ENCODE measurements at places on chromosomes 5 and 9.
A peak's percentile ranks its signal among the peaks of the same experiment; 100 is the strongest.

- H3K4me3 ChIP-seq = peak overlapping the region; percentile 77
- peak overlapping the region; percentile 92 for H3K27ac ChIP-seq
- no peaks in the 10 kb centered on the region for H3K36me3 ChIP-seq
- H3K4me1 ChIP-seq = peaks cover 42% of the 10 kb centered on the region
These were observed 28.3 kb upstream of the TGFBR1 start for GRCh38 chr9:99076483-99077171.

- H3K27ac ChIP-seq = no peak overlapping the region
- no peak overlapping the region for H3K4me3 ChIP-seq
- peaks cover 46% of the 10 kb centered on the region for H3K27me3 ChIP-seq
- H3K36me3 ChIP-seq = no peaks in the 10 kb centered on the region
- no peak for DNase-seq
These were observed 171.2 kb upstream of the S1PR3 start for GRCh38 chr9:88820055-88820454.

GRCh38 chr5:150309886-150310239 is 7.2 kb upstream of the ARSI start:
- H3K4me3 ChIP-seq = no peak overlapping the region
- DNase-seq = no peak
- H3K27ac ChIP-seq = no peak overlapping the region
- H3K4me1 ChIP-seq = peaks cover 11% of the 10 kb centered on the region

DNA sequence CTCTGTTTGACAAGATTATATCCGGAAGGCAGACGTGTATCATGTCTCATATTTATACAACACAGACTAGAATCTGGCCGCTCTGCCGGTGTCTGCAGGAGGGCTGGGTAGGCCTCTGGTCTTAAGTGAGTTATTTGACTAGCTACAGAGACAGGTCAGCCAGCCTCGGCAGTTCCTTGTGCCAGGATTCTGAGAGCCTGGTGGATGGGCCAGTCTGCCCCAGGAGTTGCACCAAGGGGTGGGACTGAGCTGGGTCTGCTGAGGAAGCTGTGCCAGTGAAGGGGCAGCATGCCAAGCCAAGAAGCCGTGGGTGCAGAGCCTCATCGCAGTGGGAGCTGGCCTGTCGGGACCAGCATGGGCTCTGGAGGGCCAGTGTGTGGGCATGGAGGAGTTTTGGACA is 7.1 kb downstream of the SNX18 start:
- H3K27ac ChIP-seq = no peak overlapping the region
- H3K36me3 ChIP-seq = no peaks in the 10 kb centered on the region
- DNase-seq = no peak
- H3K4me3 ChIP-seq = no peak overlapping the region
- H3K4me1 ChIP-seq = peaks cover 44% of the 10 kb centered on the region

Measured in T-helper 17 cell (primary cell).